Activated B cell treated with CpG ODN at 0.5 μM for 24 hours (primary cell): ENCODE measurements at places on chromosomes 6 and 20. TPM values are rescaled to one million over a fixed set of nuclear protein-coding genes. Genes with fewer than 3 reads are reported as not detected.

The HCRTR2 gene
- not detected in 2 replicates for total RNA-seq

DNA sequence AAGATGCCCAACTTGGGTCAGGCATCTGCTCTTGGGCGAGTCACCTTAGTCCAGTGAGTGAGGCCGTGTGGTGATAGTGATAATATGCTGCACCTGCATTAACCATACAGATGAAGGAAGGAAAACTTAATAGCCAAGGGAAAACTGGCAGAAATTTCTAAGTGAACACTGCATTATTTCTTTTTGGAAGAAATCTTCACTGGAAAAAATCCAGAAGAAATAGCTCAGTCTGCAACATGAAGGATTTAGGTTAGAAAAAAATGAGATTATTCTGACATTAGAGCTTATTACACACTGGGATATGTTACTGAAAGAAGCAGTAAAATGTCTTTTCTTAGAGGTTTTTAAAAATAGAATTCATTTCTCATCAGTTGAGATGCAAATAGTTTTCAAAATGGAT is 947.3 kb downstream of the KIF16B start:
- no peak overlapping the region for H3K4me3 ChIP-seq
- H3K36me3 ChIP-seq, result no peaks in the 10 kb centered on the region
- no peak for DNase-seq

GRCh38 chr6:42331019-42331418 is 113.4 kb upstream of the MRPS10 start:
- no peaks in the 10 kb centered on the region for H3K4me1 ChIP-seq
- no peak overlapping the region for H3K4me3 ChIP-seq
- DNase-seq, result no peak

The WFDC11 gene
- total RNA-seq, result not detected in 2 replicates

The ITPR3 gene
- total RNA-seq, result 31.7 and 35.5 TPM in 2 replicates

DNA sequence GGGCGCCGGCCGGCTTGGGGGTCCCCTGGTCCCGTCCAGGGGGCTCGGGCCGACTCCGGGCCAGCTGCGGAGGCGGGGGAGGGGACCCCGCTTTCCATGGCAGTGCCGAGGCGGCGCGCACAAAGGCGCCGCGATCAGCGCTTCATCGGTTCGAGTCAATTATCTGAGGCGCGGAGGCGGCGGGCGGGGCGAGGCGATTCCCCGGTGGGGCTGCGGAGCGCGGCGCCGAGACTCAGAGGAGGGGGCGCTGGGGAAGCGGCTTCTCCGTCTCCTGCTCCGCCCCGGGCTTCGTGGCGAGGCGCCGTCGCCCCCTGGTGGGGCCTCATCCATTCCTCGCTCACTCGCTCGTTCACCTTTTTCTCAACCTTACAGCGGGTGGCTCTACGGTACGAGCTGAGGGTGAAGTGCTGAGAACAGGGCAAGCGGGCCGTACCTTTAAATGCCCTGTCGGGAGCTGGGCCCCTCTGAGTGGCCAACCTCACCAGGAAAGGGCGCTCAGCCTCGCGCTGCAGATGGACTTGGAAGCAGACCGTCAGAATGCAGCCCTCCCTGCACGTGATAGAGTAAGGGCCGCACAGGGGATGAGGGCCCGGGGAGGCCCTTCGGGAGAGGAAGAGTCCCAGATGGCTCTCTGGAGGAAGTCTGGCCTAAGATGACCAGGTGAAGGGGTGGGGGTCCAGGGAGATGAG is 39.9 kb downstream of the SLC52A3 start:
- H3K36me3 ChIP-seq, result no peaks in the 10 kb centered on the region
- H3K4me1 ChIP-seq, result peaks cover 4% of the 10 kb centered on the region
- no peak overlapping the region for H3K4me3 ChIP-seq
- peaks cover 54% of the 10 kb centered on the region for H3K27me3 ChIP-seq

GRCh38 chr20:56689852-56690485 is 60.9 kb downstream of the TFAP2C start:
- no peaks in the 10 kb centered on the region for H3K36me3 ChIP-seq
- no peak overlapping the region for H3K27ac ChIP-seq
- no peak overlapping the region for H3K4me3 ChIP-seq
- H3K4me1 ChIP-seq, result no peaks in the 10 kb centered on the region

- no peak overlapping the region for H3K4me3 ChIP-seq
- peaks cover 4% of the 10 kb centered on the region for H3K27me3 ChIP-seq
- H3K27ac ChIP-seq, result no peak overlapping the region
- DNase-seq, result no peak
These were observed 226.3 kb downstream of the TBXT start for GRCh38 chr6:165941249-165941775.

DNA sequence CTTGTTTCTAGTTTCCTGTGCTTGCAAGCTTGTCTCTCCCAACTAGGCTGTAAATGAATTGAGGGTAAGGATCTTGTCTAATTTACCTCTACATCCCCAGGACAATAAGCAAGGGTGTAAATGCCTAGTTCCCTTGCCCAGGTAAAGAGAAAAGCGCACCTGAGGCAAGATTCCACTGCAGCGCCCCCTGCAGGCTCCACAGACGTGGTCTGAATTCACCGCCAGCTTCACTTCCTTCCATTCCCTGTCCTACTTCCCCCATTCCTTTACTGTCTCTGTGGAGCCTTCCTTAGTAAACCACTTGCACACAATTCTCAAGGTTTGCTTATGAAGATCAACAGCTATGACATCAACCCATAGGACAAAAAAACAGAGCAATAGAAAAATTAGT is 42.3 kb downstream of the ANKEF1 start:
- no peak for DNase-seq
- no peak overlapping the region for H3K27ac ChIP-seq
- H3K4me3 ChIP-seq, result no peak overlapping the region
- H3K4me1 ChIP-seq, result peaks cover 8% of the 10 kb centered on the region
- H3K36me3 ChIP-seq, result no peaks in the 10 kb centered on the region

The HDGFL1 gene
- not detected in 2 replicates for total RNA-seq

The CCN6 gene
- not detected in 2 replicates for total RNA-seq

DNA sequence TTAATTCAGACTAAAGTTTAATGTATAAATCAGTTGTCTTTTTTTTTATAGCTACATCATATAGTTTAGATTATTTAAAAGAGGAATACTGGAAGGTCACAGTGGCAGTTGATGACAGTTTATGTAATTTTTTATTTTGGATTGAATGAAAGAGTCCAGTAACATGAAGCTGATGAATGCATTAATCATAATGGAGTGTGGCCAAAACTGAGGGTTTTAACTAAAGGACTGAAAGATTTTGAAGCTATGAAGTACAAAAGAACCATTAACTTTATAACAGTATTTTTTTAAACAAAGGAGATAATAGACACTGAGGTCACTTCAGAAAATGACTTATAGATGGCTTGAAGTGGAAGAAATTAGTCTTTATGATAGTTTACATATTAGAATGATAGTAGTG is 41.3 kb downstream of the TRMT11 start:
- H3K27me3 ChIP-seq, result no peaks in the 10 kb centered on the region
- no peak for DNase-seq
- peaks cover 63% of the 10 kb centered on the region for H3K36me3 ChIP-seq
- H3K4me3 ChIP-seq, result no peak overlapping the region

- H3K36me3 ChIP-seq, result no peaks in the 10 kb centered on the region
- peaks cover 24% of the 10 kb centered on the region for H3K27me3 ChIP-seq
- DNase-seq, result no peak
- no peak overlapping the region for H3K4me3 ChIP-seq
- peaks cover 8% of the 10 kb centered on the region for H3K4me1 ChIP-seq
These were observed 53.0 kb upstream of the TCF21 start for GRCh38 chr6:133835901-133836300.

GRCh38 chr6:143804835-143805239 is 38.3 kb upstream of the LTV1 start:
- H3K27ac ChIP-seq, result no peak overlapping the region
- DNase-seq, result no peak
- no peak overlapping the region for H3K4me3 ChIP-seq
- H3K27me3 ChIP-seq, result no peaks in the 10 kb centered on the region
